Lower lobe of right lung (tissue), 2 donors: ENCODE measurements at places on chromosomes 6 and 20. TPM values are rescaled to one million over a fixed set of nuclear protein-coding genes. Genes with fewer than 3 reads are reported as not detected.

DNA sequence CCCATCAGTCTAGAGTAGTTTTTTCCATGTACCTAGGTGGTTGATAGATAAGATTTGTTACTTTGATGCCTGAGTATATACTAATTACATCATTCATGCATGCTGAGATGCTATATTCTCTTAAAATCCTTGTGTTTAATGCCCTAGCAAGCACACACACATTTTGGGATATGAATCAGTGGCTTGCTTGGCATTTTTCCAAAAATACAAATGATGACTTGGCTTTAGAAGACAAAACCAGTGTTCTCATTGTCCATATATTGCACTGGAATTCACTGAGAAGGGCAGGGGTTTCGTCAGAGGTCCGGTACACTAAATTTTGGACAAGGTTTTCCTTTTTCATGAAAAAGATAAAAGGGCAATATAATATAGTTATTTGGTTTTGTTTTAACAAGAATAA is 24.9 kb downstream of the GTPBP2 start:
- no peak overlapping the region for H3K27ac ChIP-seq
- peaks cover 81% of the 10 kb centered on the region for H3K36me3 ChIP-seq
- DNase-seq = no peak
- no peaks in the 10 kb centered on the region for H3K27me3 ChIP-seq
- no peak overlapping the region for H3K4me3 ChIP-seq

DNA sequence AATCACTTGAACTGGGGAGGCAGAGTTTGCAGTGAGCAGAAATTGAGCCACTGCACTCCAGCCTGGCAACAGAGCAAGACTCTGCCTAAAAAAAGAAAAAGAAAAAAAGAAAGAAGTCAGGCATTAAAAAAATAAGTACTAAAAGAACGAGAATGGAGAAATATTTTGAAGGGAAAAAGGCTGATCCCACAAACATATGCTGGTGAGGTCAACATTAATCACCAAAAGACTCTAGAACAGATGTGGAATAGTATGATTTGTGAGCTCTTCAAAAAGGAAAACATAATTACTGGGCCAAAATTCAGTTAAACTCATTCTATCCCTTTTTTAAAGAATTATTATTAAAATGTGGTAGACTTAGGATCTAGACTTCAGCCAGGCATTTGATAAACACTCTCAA is 61.2 kb upstream of the NRSN1 start:
- no peak overlapping the region for H3K27ac ChIP-seq
- no peaks in the 10 kb centered on the region for H3K27me3 ChIP-seq
- H3K36me3 ChIP-seq = no peaks in the 10 kb centered on the region
- H3K4me3 ChIP-seq = no peak overlapping the region
- DNase-seq = no peak

GRCh38 chr6:26299286-26300042 is 65.5 kb upstream of the BTN3A2 start:
- no peak overlapping the region for H3K27ac ChIP-seq
- H3K4me1 ChIP-seq = no peaks in the 10 kb centered on the region
- H3K27me3 ChIP-seq = peaks cover 4% of the 10 kb centered on the region
- H3K36me3 ChIP-seq = no peaks in the 10 kb centered on the region
- DNase-seq = no peak

- no peak for DNase-seq
- no peak overlapping the region for H3K27ac ChIP-seq
- H3K36me3 ChIP-seq = no peaks in the 10 kb centered on the region
- H3K4me3 ChIP-seq = no peak overlapping the region
These were observed 312.9 kb upstream of the ARID1B start for GRCh38 chr6:156464100-156464878.

- no peaks in the 10 kb centered on the region for H3K4me1 ChIP-seq
- no peaks in the 10 kb centered on the region for H3K36me3 ChIP-seq
- H3K4me3 ChIP-seq = no peak overlapping the region
- H3K27me3 ChIP-seq = no peaks in the 10 kb centered on the region
These were observed 134.7 kb upstream of the IFNGR1 start for GRCh38 chr6:137353842-137354397.

GRCh38 chr6:20693466-20694063 is 159.3 kb downstream of the CDKAL1 start:
- H3K4me1 ChIP-seq = no peaks in the 10 kb centered on the region
- DNase-seq = no peak
- H3K27ac ChIP-seq = no peak overlapping the region
- H3K36me3 ChIP-seq = no peaks in the 10 kb centered on the region

HTR1E gene
- not detected for total RNA-seq

NT5E gene
- total RNA-seq = 18.0 TPM

RIPPLY2 gene
- total RNA-seq = not detected
